ENCODE measurements at places on chromosomes 1 and 21. TPM values are rescaled to one million over a fixed set of nuclear protein-coding genes. Genes with fewer than 3 reads are reported as not detected.

DNA sequence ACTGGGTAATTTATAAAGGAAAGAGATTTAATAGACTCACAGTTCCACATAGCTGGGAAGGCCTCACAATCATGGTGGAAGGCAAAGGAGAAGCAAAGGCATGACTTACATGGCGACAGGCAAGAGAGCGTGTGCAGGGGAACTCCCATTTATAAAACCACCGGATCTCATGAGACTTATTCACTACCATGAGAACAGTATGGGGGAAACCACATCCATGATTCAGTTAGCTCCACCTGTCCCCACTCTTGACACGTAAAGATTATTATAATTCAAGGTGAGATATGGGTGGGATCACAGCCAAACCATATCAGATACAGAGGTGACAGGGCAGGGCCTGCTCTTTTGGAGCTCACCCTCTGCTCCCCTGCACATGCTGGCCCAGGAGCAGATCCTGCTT, 31.4 kb upstream of the TMEM61 start:
- no peak for DNase-seq

DNA sequence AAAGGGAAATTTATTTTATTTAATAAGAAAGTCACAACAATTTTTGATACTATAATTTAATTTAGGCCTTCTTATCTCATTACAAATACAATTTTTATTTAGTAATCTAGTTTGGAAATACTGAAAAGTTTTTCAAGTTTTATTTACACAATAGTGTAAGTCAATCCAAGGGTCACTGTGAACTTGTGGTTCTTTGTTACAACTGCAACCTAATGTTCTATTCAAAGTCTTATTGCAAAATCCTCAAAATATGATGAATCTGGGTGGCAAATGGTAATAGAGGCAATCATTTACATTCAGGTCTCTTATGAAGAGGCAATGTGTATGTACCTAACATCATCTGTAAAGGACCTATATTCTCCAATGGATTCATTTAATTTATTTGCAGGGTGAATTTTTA, 421.2 kb downstream of the DPYD start:
- no peak for DNase-seq

- DNase-seq = no peak
These were observed 207.1 kb downstream of the NFIA start for GRCh38 chr1:61289232-61290098.

DNA sequence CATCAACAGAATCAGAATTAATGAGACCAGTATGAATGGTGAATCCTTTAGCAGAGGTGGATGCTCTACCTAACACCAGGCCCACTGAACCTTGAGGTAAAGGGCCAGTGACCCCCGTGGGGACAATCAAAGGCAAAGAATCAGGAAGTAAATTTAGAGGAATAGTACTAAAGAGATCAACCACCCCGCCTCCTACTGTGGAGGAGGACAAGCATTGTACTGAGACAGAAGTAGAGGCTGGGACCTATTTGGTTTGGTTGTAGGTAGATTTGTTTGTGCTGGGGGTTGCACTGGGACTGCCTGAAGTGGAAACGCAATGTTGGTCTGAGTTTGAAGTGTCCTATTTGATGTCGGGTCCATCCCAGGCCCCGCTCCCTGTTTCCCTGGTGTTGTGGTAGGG, 9.5 kb downstream of the CD48 start:
- no peak for DNase-seq

DNA sequence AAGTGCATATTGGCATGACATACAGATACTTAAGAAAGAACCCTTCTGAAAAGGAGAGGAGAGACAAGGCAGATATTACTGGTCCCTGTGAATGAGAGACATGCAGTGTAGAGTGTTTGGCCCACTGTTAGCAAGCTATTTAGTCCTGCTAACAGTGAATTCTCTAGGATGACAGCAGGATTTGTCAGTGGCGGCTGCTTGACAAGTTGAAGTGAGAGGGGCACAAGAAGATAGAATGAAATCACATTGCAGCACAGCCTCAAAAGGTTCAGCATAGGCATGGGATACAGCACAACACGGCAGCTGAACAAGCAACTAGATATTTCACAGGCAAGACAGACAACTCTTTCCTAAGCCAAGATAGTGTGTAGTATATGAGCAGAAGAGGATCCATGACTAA, 407.9 kb downstream of the PLA2G4A start:
- no peak for DNase-seq

DNA sequence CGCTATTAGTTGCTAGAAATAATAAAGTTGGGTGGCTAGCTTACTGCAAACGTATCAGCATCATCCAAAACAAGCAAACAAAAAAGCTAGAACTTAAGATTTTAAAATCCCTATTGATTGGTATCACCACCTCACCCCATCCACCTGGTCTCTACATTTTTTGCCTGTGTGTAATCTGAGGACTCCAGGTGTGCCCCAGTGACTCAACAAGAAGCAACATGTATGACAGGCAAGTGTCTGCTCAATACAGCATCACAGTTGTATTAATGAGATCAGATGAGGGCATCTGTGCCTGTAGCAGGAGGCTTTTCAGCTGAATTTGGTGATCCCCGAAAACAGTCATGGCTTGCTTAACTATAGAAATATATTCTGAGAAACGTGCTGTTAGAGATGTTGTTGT, 14.6 kb upstream of the PAPPA2 start:
- DNase-seq = no peak

- DNase-seq = no peak
These were observed 1599.5 kb downstream of the NCAM2 start for GRCh38 chr21:22597660-22598255.

- DNase-seq = no peak
These were observed 12.3 kb downstream of the BTG2 start for GRCh38 chr1:203317429-203318228.

DNA sequence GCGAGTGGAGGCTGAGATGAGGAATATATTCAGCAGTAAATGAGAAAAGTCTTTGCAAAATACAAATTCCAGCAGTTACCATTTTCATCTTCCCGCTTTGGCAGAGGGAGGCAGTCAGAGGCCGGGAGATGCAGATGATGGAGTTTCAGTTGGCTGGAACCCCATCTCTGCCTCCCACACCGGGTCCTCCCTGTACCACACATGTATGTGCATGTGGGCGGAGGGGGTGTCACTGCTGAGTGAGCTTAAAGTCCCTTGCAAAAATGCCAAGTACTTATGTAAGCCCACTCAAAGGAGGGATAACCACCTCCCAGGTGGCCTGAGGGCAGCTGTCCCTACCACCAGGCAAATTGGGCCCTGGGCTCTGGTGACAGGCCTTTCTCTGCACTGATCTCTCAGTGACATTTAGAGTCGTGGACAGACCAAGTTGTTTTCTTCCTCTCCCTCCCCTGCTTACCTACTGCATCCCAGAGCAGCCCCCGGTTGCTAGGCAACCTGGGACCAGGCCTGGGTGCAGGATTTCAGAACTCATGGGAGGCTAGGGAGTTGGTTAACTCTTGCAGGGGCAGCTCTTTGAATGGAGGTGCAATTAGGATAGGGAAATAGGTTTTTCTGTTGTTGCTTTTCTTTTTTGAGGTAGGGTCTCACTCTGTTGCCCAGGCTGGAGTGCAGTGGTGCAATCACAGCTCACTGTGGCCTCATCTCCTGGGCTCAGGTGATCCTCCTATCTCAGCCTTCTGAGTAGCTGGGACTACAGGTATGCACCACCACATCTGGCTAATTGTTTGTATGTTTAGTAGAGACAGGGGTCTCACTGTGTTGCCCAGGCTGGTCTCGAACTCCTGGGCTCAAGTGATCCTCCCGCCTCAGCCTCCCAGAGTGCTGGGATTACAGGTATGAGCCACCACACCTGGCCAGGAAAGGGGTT, 17.1 kb upstream of the UBXN10 start:
- no peak for DNase-seq

DNA sequence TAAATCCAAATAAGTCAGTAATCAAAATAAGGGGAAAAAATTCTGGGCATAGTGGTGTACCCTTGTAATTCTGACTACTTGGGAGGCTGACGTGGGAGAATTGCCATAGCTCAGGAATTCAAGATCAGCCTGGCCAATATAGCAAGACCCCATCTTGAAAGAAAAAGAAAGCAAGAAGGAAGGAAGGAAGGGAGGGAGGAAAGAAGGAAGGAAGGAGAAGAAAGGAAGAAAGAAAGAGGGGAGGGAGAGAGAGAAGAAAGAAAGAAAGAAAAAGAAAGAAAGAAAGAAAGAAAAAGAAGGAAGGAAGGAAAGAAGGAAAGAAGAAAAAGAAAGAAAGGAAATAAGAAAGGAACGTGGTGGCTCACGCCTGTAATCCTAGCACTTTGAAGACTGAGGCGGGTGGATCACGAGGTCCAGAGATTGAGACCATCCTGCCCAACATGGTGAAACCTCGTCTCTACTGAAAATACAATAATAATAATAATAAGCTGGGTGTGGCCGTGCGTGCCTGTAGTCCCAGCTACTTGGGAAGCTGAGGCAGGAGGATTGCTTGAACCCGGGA, 64.5 kb upstream of the ROR1 start:
- no peak for DNase-seq

DNA sequence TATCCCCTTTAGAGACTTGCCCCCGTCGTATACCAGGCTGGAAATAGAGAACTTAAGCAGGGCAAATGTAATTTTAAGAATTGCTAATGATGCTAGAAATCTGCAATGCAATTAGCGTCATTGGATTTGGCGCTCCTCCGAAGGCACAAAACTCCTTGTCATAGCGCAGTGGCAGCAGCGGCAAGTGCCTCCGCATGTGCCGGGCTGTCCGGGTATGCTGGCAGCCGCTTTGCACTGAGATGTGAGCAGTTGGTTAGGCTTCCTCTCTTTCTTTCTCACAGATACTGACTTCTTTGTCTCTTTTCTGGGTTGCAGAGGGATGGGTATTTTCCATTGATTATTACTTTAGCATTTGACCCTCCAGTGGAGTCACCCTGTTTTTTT, 193.4 kb upstream of the LMO4 start:
- no peak for DNase-seq

- DNase-seq = no peak
These were observed 108.0 kb upstream of the KIF26B start for GRCh38 chr1:245046769-245047168.

The SMCP gene
- not detected for total RNA-seq

The COL8A2 gene
- total RNA-seq = 1.2 TPM

The FGR gene
- total RNA-seq = 0.41 TPM

The HSD11B1 gene
- 2.1 TPM for total RNA-seq
